ENCODE measurements at places on chromosomes 5 and 9. TPM values are rescaled to one million over a fixed set of nuclear protein-coding genes. Genes with fewer than 3 reads are reported as not detected.

RNF180 gene
- 4.0 TPM for total RNA-seq

DOCK2 gene
- 0.82 TPM for total RNA-seq

OGN gene
- total RNA-seq, result not detected

C5 gene
- total RNA-seq, result 4.9 TPM

EGR1 gene
- 283 TPM for total RNA-seq

PFN3 gene
- total RNA-seq, result not detected

CCL27 gene
- 0.43 TPM for total RNA-seq

PCDHGB7 gene
- 4.4 TPM for total RNA-seq

ACTBL2 gene
- not detected for total RNA-seq

DNA sequence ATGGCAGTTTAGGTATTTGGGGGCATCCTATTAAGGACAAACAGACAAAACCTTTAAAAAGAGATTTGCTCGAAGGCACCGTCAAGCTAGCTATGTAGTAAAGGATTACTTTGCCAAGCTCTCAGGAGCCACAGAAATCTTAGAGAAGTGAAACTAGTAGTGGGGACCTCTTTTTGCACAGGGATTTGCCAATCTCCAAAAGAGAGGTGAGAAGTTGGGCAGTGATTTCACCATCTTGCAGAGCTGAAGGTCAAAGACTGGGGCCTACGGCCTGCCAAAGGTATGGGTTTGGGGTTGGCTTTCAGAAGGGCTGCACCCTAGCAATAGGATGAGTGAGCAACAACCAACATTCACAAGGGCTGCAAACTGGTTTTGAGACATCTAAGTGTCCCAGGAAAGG is 1.6 kb upstream of the FCN1 start:
- no peak overlapping the region for H3K4me3 ChIP-seq
- DNase-seq, result no peak
- H3K4me1 ChIP-seq, result no peaks in the 10 kb centered on the region
- H3K36me3 ChIP-seq, result no peaks in the 10 kb centered on the region
- H3K27me3 ChIP-seq, result peaks cover 5% of the 10 kb centered on the region
- H3K27ac ChIP-seq, result no peak overlapping the region

DNA sequence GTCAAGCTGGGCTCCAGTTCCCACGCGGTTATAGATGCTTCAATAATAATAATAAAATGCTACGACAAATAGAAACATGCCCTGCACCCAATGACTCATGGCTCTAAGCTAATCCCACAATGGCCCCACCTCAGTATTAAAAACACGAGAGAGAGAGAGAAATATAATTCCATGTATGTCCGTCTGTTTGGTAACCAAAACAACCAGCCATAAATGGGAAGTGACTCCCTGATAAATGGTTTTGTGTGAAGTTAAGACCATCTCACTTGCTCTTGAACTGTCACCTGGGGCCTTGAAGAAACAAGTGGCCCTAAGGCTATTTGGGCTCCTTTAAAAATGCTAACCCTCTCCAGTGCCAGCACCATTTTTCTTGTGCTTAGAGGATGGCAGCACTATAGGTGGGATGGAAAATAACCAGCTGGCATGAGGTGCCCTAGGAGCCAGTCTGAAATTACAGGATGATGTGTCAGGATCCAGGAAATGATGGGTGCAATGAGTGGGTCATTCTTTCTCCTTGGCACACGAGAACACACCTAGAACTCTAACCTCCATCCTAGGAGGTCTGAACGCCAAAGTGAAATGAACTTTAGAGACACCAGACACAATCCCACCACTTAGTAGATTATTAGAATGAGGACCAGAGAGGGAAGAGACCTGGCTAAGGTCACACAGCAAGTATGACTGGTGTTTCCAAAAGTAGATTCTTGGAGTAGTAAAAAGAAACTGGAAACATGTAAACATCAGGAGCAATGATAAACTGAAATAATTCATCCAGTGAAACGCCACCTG is 35.7 kb upstream of the ADRB2 start:
- no peaks in the 10 kb centered on the region for H3K36me3 ChIP-seq
- no peak overlapping the region for H3K4me3 ChIP-seq

- H3K4me3 ChIP-seq, result no peak overlapping the region
- H3K4me1 ChIP-seq, result no peaks in the 10 kb centered on the region
- H3K27me3 ChIP-seq, result no peaks in the 10 kb centered on the region
- H3K27ac ChIP-seq, result no peak overlapping the region
These were observed 65.2 kb downstream of the USP20 start for GRCh38 chr9:129900263-129901027.

DNA sequence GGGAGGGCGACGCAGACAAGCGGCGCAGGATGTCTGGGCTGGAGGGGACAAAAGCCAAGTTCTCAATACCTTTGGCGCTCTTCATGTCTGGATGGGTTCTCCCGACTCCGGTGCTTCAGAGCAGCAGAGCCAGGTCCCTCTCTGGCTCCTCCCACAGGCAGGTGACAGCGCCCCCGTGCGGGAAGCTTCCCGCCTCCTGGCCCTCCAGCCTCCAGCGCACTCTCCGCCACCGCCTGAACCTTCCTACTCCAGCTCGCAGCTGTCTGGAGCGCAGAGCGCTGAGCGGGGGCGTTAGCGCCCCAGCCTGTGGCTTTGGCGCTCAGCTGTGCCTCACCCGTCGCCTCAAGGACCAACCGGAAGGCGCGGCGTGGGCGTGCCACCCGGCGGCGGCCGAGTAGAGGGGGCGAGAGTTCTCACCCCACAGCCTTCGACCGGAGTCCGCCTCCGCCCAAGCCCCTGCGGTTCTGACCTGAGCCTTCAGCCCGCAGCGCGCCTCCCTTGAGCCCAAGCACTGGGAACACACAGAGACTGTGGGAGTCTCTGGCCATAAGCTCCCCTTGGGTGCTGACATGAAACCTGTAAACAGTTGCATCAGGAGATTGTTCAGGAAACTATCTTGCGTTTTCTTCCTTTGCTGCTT is at the start of gene SLCO4C1:
TSS of gene SLCO4C1 (minus strand) at position 107 of the 640 bp plus-strand sequence. CDS start at position 85, 22 bp downstream.
- peak within 1 kb of the TSS; percentile 96 for H3K4me3 ChIP-seq
- DNase-seq, result peak; percentile 88
- peaks cover 8% of the 10 kb centered on the region for H3K4me1 ChIP-seq
- no peaks in the 10 kb centered on the region for H3K36me3 ChIP-seq
- peak within 1 kb of the TSS; percentile 56 for H3K27ac ChIP-seq
- H3K27me3 ChIP-seq, result peaks cover 7% of the 10 kb centered on the region

GRCh38 chr9:118643118-118643517 is 726.1 kb downstream of the BRINP1 start:
- peaks cover 3% of the 10 kb centered on the region for H3K36me3 ChIP-seq
- no peak for DNase-seq
- no peaks in the 10 kb centered on the region for H3K4me1 ChIP-seq
- no peak overlapping the region for H3K4me3 ChIP-seq

DNA sequence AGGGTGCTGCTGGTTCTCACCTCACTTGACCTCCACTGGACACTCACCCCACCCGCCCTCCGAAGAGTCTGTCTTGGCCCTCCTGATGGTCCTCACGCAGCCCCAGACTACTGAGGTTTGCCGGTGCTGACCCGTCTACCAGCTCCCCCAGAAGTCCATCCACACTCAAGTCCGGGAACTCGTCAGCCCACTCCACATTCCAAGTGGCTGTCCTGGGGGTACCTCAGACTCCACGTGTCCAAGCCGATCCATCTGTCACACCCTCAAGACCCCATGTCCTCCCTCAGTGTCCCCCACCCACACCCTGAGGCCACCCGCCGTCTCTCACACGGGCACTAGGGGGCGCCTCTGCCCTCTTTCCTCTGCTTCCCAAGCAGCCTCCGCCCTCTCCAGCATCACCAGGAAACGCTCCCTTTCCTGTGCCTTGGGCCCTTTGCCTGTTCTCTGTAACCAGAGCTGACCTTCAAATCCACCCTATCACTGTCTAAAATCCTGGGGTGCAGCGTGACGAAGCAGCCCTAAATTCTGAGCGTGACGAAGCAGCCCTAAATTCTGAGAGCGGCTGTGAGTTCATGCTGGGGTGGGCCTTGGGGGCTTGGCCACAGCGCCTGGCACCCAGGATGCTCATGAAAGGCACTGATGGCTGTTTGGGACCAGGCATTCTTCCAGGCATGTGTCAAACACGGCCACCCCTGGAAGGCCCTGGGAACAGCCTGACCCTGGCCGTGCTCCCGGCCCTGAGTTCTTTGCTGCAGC is 95.7 kb downstream of the KCNT1 start:
- no peak overlapping the region for H3K4me3 ChIP-seq
- DNase-seq, result no peak
- H3K4me1 ChIP-seq, result no peaks in the 10 kb centered on the region
- H3K27ac ChIP-seq, result no peak overlapping the region

- no peak overlapping the region for H3K4me3 ChIP-seq
- H3K27me3 ChIP-seq, result no peaks in the 10 kb centered on the region
- no peaks in the 10 kb centered on the region for H3K36me3 ChIP-seq
- DNase-seq, result no peak
These were observed 793.7 kb downstream of the BRINP1 start for GRCh38 chr9:118575341-118576070.

GRCh38 chr5:159837860-159838259 is 78.4 kb upstream of the ADRA1B start:
- H3K27ac ChIP-seq, result no peak overlapping the region
- H3K4me3 ChIP-seq, result no peak overlapping the region
- peaks cover 17% of the 10 kb centered on the region for H3K27me3 ChIP-seq
- no peak for DNase-seq
- H3K36me3 ChIP-seq, result no peaks in the 10 kb centered on the region

DNA sequence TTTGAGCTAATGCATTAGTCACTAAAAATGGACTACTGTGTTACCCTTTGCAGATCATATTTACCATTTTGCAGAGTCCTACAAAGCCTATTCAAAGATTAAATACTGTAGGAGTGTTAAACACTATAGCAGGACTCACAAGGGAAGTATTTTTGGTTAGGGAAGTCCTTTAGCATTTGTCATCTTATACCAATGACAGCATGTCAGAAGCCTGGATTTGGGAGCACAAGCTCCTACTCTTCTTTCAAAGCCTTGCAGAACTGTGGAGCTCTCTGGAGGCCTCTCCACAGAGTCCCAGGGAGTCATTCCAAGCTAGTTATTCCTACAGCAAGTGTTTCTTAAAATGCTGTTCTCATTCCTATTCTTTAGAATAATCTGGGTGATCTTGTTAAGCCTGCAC is 288.8 kb downstream of the PIK3R1 start:
- no peak overlapping the region for H3K27ac ChIP-seq
- H3K36me3 ChIP-seq, result no peaks in the 10 kb centered on the region
- no peak overlapping the region for H3K4me3 ChIP-seq
- peaks cover 22% of the 10 kb centered on the region for H3K4me1 ChIP-seq

GRCh38 chr5:91562922-91563321 is 179.8 kb upstream of the ARRDC3 start:
- no peaks in the 10 kb centered on the region for H3K27me3 ChIP-seq
- H3K27ac ChIP-seq, result no peak overlapping the region
- no peaks in the 10 kb centered on the region for H3K36me3 ChIP-seq
- H3K4me3 ChIP-seq, result no peak overlapping the region

GRCh38 chr9:69237702-69238295 is 63.7 kb downstream of the TJP2 start:
- peaks cover 22% of the 10 kb centered on the region for H3K36me3 ChIP-seq
- H3K27ac ChIP-seq, result no peak overlapping the region
- H3K4me3 ChIP-seq, result no peak overlapping the region
- no peak for DNase-seq
- H3K4me1 ChIP-seq, result no peaks in the 10 kb centered on the region
- no peaks in the 10 kb centered on the region for H3K27me3 ChIP-seq

DNA sequence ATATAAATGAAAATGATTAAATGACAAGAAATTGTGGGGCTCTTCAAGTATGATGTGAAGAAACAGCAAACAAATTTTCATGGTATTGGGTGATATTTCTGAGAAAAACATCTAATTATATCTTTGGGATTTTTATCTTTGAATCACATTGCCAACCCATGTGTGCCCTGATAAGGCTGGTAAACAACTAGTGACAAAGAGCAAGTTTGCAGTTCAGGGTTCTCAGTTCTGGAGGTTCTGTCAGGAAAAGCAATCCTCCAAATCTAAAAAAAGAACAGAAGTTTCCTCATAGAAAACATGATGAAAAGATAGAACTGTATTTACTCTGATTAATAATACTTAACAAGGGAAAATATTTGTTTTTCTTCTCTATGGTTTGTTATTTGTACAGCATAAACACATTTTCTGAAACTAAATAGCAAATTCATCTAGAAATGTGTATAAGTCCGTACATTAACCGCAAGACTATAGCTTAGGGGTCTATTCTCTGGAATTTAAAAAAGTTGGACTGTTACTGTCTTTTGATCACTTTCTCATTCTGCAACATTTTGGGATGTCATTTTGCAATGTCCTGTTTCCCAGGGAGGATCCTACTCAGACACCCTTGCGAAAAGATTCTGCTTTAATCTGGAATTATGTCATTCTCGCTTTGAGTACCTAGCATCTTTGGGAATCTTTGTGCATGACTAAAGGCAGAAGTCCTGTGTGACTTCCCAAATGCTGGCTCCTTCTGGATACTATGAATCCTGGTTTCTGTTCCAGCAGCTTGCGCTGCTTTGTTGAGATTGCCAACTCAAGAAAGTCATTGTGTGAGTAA is 308.5 kb downstream of the ADGRV1 start:
- no peak overlapping the region for H3K27ac ChIP-seq
- H3K4me3 ChIP-seq, result no peak overlapping the region
- H3K36me3 ChIP-seq, result no peaks in the 10 kb centered on the region
- no peaks in the 10 kb centered on the region for H3K4me1 ChIP-seq
- no peaks in the 10 kb centered on the region for H3K27me3 ChIP-seq

DNA sequence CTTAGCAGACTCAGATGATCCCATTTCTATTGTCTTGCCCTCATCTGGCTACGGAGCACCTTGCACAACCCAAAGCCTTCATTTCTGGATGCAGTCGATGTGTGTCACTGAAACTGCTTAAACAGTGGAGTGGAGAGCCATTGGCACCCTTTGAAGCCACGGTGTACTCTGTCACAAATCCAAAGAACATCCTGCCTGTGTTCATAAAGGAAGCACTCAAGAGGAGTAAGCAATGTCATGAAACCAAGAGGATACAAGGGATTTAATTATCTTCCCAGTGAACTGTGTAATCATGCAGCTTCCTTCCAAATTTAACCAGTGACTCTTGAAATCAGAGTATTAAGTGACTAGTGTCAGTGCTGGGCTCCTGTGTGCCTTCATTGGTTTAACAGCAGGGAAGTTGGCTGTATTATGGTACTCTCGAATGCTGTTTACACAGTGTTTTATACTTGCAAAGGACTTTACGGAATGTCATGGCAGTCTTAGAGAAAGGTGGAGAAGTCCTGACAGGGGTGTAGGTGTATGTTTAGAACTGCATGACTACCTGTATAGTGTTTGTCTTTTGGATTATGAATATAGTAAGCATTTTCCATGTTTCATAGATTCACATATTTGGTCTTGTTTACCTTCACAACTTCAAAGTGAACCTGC is 41.9 kb downstream of the CD180 start:
- no peak overlapping the region for H3K27ac ChIP-seq
- no peak overlapping the region for H3K4me3 ChIP-seq
- DNase-seq, result no peak
- no peaks in the 10 kb centered on the region for H3K4me1 ChIP-seq
- peaks cover 30% of the 10 kb centered on the region for H3K36me3 ChIP-seq

Measured in type B pancreatic cell (in vitro differentiated cells).